ENCODE measurements at places on chromosomes 6 and 20. TPM values are rescaled to one million over a fixed set of nuclear protein-coding genes. Genes with fewer than 3 reads are reported as not detected.

SYCP2 gene
- 5.6 TPM for total RNA-seq

SMLR1 gene
- total RNA-seq = not detected

ZNF165 gene
- 0.24 TPM for total RNA-seq

BHLHE23 gene
- total RNA-seq = not detected

DNA sequence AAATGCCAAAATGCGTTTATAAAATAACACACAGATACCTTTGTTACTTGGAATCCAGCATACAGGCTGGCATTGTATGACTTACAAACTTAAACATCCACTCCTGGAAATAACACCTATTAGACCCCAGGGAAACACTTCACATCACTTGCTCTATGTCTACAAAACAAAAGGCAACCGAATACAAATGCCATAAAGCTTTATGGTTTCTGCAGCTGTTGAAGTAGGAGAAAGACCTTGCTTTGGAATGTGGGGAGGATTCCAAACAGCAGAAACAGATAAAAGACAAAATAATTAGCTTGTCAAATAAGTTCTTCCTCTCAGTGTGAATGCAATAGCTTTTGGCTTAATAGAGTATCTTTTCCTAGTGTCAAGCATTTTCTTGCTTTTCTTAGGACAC, 9.8 kb upstream of the AMD1 start:
- H3K4me3 ChIP-seq = no peak overlapping the region
- no peak for DNase-seq
- H3K4me1 ChIP-seq = no peaks in the 10 kb centered on the region
- H3K36me3 ChIP-seq = no peaks in the 10 kb centered on the region

DNA sequence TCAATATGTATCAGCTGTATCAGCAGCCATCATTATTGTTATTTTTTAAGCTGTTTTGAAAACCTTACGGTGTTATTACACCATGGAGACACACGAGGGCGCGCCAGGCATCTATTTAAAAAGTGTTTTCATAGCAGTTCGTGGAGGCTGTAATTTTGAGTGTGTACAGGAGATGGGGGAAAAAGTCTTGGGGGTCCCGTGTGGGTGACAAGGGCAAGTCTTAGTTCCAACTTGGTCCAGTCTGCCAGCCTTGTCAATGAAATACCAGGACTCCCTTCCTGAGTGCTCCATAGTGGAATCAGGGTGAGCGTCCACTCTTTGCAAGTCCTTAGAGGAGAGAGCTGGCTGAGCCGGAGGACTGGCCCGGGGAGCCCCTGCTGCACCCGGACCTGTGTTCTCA, 43.3 kb downstream of the SLC2A10 start:
- no peaks in the 10 kb centered on the region for H3K27me3 ChIP-seq
- no peak overlapping the region for H3K4me3 ChIP-seq
- DNase-seq = peak; percentile 71
- no peaks in the 10 kb centered on the region for H3K36me3 ChIP-seq
- H3K4me1 ChIP-seq = no peaks in the 10 kb centered on the region

GRCh38 chr6:35755278-35755924, 18.6 kb downstream of the ARMC12 start:
- DNase-seq = no peak
- H3K4me3 ChIP-seq = no peak overlapping the region
- no peak overlapping the region for H3K27ac ChIP-seq
- H3K27me3 ChIP-seq = no peaks in the 10 kb centered on the region
- no peaks in the 10 kb centered on the region for H3K4me1 ChIP-seq
- H3K36me3 ChIP-seq = no peaks in the 10 kb centered on the region

- H3K27me3 ChIP-seq = no peaks in the 10 kb centered on the region
- no peak for DNase-seq
- H3K27ac ChIP-seq = no peak overlapping the region
- H3K4me3 ChIP-seq = no peak overlapping the region
These were observed 4.1 kb upstream of the CEP250 start for GRCh38 chr20:35451295-35451694.

DNA sequence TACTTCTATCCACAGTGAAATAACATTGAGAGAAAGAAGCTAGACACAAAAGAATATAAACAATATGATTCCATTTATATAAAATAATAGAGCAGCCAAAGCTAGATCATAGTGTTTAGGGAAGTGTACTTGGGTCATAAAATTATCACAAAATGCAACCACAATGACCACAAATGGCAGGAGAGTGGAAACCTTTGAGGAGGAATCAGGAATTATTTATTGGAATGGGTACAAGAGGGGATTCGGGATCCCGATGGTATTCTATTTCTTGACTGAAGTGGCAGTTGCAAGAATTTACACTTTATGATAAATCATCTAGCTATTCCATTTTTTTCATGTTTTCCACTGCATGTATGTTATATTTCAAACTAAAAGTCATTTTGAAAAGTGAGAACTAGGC, 76.1 kb downstream of the IPCEF1 start:
- H3K36me3 ChIP-seq = no peaks in the 10 kb centered on the region
- H3K4me3 ChIP-seq = no peak overlapping the region
- no peaks in the 10 kb centered on the region for H3K27me3 ChIP-seq
- H3K4me1 ChIP-seq = peaks cover 7% of the 10 kb centered on the region

GRCh38 chr6:133159255-133159795, 81.8 kb upstream of the EYA4 start:
- H3K36me3 ChIP-seq = no peaks in the 10 kb centered on the region
- H3K27ac ChIP-seq = no peak overlapping the region
- no peaks in the 10 kb centered on the region for H3K27me3 ChIP-seq
- no peaks in the 10 kb centered on the region for H3K4me1 ChIP-seq
- no peak for DNase-seq

GRCh38 chr6:85594197-85594930, 706 bp upstream of the SNX14 start:
- H3K27ac ChIP-seq = peak overlapping the region; percentile 83
- no peaks in the 10 kb centered on the region for H3K36me3 ChIP-seq
- no peak for DNase-seq
- peak overlapping the region; percentile 74 for H3K4me3 ChIP-seq

DNA sequence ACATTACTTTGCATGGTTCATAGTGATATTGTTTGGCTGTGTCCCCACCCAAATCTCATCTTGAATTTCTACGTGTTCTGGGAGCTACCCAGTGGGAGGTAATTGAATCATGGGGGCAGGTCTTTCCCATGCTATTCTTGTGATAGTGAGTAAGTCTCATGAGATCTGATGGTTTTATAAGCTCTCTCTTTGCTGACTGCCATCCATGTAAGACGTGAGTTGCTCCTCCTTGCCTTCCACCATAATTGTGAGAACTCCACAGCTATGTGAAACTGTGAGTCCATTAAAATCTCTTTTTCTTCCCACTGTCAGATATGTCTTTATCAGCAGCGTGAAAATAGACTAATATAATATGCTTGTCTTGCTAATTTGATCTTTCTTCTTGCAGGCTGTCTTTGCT, 200.4 kb upstream of the NOX3 start:
- DNase-seq = no peak
- H3K4me3 ChIP-seq = no peak overlapping the region
- H3K27ac ChIP-seq = no peak overlapping the region
- H3K4me1 ChIP-seq = no peaks in the 10 kb centered on the region
- H3K27me3 ChIP-seq = no peaks in the 10 kb centered on the region
- H3K36me3 ChIP-seq = no peaks in the 10 kb centered on the region

GRCh38 chr6:99192561-99192960, 156.9 kb downstream of the FAXC start:
- no peaks in the 10 kb centered on the region for H3K4me1 ChIP-seq
- DNase-seq = no peak
- no peaks in the 10 kb centered on the region for H3K36me3 ChIP-seq
- H3K27ac ChIP-seq = no peak overlapping the region
- H3K4me3 ChIP-seq = no peak overlapping the region
- H3K27me3 ChIP-seq = no peaks in the 10 kb centered on the region

DNA sequence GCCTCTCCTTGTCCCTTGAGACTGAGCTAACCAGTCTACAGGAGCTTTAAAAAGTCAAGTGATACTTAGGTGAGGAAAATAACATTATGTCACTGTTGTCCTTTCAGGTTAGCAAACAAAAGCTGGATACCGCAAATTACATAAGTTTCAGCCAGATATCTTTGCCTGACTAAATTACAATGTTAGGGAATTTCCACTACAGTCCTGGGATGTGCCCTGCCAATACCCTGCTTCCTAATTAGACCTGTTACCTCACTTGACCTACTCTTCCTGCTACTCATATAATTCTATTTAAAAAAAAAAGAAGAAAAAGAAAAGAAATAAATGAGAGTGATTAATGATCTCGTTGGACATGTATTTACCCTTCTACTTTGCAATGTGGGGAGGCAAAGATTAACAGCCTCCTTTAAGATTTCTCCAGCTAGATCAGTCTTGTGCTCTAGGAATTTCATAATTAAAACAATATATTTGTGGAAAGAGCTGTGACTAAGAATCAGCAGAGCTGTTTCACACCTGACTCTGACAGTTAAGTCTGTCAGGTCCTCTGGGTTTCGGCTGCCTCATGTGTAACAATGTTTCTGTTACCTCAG, 318.9 kb downstream of the HDGFL1 start:
- no peak overlapping the region for H3K27ac ChIP-seq
- no peaks in the 10 kb centered on the region for H3K36me3 ChIP-seq
- no peaks in the 10 kb centered on the region for H3K4me1 ChIP-seq
- no peak overlapping the region for H3K4me3 ChIP-seq

- no peaks in the 10 kb centered on the region for H3K4me1 ChIP-seq
- H3K36me3 ChIP-seq = no peaks in the 10 kb centered on the region
- H3K27me3 ChIP-seq = no peaks in the 10 kb centered on the region
These were observed 24.7 kb downstream of the RBCK1 start for GRCh38 chr20:432677-433299.
